ENCODE measurements at places on chromosomes 13 and 19.

- no peak for DNase-seq
These were observed 1.5 kb upstream of the PCDH20 start for GRCh38 chr13:61417086-61417570.

GRCh38 chr19:50695251-50696093, 24.1 kb downstream of the SHANK1 start:
- DNase-seq = peak; percentile 22

DNA sequence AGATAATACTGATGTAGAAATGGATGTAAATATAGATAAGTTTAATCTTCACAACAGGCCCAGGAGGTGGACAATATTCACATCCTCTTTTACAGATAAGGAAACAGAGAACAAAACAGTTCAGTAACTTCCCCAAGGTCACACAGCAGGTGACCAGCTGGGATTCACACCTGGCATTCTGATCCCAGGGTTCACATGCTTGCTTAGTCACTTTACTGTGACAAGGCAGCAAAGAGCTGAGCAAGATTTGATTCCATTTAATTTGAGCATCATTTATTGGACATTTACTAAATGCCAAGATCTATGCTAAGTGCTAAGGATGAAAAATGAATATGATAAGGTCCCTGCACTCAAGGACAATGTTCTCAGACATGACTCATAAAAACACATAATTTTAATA, 94.1 kb upstream of the STARD13 start:
- no peak for DNase-seq

- no peak for DNase-seq
These were observed 246.1 kb upstream of the MIR17HG start for GRCh38 chr13:91101381-91101780.

DNA sequence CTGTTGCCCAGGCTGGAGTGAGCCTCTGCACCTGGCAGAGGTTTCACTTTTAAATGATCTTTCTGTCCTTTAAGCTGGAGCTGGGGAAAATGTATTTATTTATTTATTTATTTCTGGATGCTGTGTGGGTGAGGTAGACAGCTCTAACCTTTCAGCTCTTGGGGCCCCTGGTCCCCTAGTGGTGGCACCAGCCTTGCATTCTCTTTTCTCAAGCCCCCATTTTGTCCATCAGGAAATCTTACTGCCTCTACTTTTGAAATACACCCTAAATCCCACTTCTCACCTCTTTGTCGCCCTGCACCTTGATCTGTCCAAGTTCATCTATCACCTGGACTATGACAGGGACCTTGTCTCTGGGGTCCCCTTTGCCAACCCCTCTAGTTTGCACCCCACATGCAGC, 2.1 kb upstream of the B9D2 start:
- DNase-seq = no peak

DNA sequence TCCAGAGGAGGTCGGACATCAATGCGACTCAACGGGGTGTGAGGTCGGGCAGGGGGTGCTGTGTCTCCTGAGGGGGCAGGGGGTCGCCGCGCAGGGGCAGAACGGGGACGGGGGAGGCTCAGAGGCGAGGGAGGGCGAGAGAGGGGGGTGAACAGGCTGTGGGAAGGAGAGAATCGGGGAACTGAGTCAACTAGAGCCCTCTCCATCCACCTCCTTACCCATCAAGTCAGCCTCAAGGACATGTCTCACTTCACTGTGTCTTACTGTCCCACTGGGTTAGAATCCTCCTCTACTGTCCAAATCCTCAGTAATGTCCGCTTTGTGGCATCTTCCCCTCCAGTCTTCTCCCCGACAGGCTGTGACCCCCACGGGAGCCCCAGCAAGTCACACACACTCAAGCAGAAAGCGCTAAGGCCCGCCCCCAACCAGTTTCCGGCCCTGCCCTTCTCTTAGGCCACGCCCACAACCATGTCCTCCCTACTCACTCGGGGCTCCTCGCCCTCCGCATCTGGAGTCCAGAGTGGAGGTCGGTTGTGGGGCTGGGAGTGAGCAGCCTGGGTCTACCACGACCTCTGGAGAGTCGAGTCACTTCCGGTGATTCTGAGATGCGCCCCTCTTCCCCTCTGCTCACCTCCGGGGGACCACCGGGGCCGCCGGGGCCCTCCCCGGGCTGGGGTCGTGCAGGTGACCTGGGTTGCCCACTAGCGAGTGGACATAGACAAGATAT, 9.3 kb downstream of the PLEKHA4 start:
- DNase-seq = peak; percentile 79

Measured in stimulated activated CD4-positive, alpha-beta T cell treated with anti-CD3 and anti-CD28 coated beads, Interleukin-4, amount 100 ng/mL, for 48 hours (primary cell).